ENCODE measurements at places on chromosomes 3 and 15.

- DNase-seq, result no peak
Measured at GRCh38 chr15:60797444-60798040, 318.6 kb upstream of the ICE2 start.

DNA sequence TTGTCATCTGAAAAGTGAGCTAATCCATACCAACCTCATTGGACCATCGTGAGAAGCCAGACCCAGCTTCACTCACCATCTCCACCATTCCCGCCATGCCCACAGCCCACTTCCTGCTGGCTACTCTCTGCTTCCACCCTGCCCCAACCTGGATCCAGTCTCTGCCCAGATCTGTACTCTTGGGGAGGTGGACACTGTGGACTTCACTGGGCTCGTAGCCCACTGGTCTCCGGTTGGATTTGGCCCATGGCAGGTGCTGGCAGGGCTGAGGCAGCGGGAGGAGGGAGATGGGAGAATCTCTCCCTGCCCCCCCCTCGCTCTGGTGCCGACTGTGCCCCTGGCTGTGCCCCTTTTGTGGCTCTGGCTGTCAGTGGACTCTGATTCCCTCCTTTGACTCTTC, 193.8 kb downstream of the ABHD5 start:
- DNase-seq, result no peak

DNA sequence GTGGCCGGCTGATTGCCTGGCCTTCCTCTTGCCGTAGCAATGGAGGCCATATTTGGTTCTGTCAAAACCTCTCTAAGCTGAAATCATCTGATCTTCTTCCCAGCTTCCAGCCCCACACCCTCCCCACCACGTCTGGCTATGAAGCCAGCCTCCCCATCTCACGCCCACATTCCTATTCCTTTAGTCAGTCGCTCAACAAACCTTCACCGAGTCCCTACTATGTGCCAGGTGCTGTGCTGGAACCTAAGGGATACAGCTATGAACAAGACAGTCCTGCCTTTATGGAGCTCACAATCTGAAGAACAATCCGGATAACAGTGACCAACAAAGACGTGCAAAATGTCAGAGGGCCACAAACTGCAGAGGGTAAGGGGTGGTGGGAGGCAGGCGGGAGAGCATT, 31.9 kb upstream of the SMAD6 start:
- DNase-seq, result no peak

GRCh38 chr3:197959891-197960693, at the start of gene LMLN:
Gene LMLN, plus strand, starts transcription at chr3:197960217. Its CDS starts 29 bp downstream, at chr3:197960246.
- DNase-seq, result peak; percentile 74

GRCh38 chr3:114732353-114732752, 414.7 kb downstream of the ZBTB20 start:
- DNase-seq, result no peak

DNA sequence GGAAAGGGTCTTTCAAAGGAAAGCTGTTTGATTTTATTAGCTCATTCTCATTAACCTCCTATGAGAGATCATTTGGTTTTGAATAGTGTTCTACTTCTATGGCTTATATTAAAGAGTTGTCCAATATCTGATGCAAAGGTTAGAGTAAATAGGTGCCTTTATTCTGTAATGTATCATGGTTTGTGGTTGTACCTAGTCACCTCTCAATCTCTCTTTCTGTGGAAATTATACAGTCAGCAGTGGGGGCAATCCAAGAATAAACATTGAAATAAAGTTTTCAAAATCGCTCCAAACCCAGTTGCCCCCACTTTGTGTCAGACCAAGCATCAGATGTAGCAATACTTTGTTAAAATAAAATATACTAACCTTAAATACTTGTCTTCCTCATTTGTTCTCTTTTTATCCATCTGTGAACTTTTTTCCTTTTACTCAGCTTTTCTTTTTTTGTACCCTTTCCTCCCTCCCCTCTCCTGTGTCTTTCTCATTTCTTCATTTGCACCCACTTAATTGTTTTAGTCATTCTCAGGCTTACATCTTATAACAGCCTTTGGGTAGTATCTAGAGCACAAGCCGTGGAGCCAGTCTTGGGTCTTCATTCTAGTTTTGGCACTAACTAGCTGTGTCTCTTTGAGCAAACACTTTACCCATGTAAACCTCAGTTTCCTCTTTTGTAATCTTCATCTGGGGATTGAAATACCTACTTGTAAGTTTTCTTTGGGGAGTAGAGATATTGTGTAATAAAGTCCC, 16.7 kb downstream of the CMSS1 start:
- DNase-seq, result no peak

GRCh38 chr3:44886561-44886960, 12.2 kb downstream of the TGM4 start:
- DNase-seq, result no peak

DNA sequence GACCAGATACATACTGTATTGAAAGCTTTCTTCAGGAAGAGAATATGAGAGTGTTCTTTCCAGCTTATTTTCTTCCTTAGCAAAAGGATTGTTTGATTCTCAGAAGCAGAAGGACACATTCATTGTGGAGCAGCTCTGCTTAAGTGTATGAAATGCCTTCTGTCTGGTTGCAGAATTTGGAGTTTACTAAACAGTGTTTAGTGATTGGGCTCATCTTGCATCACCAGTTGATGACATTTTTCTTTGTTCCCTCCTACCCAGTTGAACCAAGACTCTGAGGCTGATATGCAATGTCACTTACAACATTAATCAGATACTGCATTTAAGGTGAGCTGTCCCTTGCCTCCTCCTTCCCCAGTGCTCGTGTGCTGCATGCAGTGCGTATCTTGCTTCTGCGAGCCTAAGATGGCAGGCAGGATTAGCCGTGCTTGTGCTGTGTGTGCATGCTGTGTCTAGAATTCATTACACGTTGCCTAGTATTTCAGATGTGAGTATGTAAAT, 18.4 kb downstream of the ZBTB38 start:
- DNase-seq, result no peak

DNA sequence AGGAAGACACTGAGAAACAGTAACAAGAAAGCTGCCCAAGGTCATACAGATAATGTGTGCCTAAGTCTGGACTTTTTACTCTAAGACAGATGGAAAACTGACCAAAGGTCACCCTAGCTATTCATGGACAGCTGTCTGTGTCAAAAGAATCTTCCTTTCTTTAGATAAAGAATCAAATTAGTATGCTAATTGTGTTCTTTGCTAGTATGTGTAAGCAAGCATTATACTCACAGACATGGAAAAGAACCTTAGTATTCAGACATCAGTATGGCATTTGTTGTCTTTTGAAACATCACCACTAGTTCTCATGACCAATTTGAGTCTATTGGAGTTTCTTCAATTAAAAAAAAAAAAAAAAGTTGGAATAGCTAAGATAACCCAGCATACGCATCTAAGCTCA, 91.8 kb upstream of the SOX2 start:
- DNase-seq, result no peak

- DNase-seq, result no peak
Measured at GRCh38 chr15:39286706-39287105, 294.2 kb upstream of the THBS1 start.

DNA sequence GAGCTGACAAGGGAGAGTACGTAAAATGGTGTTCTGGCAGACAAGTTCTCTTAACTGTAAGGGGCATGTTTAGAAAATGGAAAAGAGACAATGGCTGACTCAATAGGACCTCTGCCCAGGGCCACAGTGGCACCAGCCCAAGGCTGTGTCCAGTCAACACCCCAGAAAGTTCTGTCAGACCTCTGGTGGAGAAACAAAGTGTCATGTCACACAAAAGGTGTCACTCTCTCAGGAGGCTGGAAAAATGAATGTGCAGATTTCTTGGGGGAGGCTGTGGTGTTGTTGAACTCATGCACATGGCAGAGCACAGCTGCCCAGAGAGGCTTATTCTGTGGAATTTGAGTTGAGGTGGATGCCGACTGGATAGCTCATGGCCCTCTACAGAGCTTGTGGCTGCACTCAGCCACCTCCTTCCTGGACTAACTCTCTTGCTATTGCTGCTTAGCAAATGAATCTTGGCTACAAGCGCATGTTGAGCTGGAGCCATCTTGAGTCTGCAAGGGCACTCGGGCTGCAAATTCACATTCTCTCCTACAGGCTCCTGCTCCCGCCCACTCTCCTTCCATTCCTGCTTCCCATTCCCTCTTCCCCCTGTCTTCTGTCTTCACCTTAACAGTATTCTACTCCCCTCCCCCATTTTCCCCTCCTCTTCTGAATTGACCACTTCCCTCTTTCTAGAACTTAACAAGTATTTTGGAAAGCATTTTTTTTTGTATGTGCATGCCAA, 55.8 kb upstream of the SLC7A14 start:
- no peak for DNase-seq

GRCh38 chr15:44710236-44711095, 657 bp downstream of the PATL2 start:
- no peak for DNase-seq

DNA sequence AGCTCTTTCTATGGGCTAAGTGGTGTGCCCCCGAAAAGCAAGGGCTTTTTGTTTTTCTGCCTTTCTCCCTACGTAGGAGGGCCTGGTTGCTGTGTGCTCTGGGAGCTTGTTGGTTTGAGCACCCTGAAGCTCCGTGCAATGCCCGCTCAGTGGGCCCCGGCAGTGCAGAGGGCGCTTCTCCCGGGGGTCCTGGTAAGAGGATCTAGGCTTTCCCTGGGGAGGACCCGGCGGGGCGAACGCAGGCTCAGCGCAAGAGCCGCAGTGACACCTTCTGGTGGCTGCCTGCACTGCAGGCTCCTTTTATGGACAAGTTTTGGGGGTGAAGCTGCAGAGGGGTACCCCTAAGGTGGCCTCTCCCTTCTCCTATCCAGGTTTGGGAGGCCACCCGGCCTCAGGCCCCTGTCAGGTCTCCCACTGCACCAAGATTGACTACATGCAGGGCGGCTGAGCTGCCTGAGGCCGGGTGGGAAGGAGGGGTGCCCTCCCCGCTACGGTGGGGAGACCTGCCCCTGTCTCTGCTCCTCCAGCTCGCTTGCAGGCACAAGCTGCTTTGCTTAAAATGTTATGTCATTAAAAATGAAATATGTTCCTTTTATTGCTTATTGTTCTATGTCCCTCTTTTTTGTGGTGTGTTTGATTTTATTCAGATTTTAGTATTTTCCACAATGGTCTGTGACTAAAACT, 387.9 kb downstream of the GABRG3 start:
- DNase-seq, result peak; percentile 15

DNA sequence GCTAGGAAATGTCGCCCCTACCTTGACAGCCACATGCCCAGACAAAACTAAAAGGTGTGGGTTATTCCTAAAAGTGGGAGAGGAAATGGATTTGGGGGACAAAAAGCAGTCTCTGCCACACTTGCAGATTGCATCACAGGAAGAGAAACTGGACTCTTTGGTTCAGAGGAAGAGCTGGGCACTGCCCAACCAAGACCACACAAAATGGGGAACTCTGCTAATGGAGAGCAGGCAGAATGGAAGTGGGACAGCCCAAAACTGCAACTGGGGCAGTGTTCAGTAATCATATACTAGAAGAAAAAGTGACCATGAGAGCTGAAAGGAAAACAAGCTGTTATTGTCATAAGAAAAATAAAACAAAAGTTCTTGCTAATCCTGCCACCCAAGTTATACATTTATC, 138.9 kb upstream of the FRMD4B start:
- no peak for DNase-seq

DNA sequence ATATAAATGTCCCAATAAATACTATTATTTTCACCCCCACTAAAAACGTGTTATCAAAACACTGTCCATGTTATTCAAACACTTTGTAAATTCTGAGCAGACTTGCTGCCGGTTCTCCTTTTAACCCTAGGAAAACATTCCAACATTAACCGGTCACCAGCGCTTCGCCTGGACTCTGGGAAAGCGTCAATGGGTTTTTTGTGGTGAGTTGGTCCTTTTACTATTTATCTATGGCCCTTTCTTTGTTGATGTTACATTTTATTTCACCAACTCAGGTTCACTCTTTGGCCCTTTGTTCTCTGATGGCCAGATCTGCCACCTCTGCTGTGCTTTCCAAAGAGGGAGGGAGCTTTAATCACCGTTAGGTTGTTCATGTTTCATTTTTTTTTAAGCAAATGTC, 4.1 kb upstream of the EOMES start:
- no peak for DNase-seq

GRCh38 chr3:67655364-67656121, 1.1 kb upstream of the SUCLG2 start:
- DNase-seq, result no peak

GRCh38 chr3:129002573-129003569, 1.8 kb downstream of the EFCC1 start:
- DNase-seq, result no peak

DNA sequence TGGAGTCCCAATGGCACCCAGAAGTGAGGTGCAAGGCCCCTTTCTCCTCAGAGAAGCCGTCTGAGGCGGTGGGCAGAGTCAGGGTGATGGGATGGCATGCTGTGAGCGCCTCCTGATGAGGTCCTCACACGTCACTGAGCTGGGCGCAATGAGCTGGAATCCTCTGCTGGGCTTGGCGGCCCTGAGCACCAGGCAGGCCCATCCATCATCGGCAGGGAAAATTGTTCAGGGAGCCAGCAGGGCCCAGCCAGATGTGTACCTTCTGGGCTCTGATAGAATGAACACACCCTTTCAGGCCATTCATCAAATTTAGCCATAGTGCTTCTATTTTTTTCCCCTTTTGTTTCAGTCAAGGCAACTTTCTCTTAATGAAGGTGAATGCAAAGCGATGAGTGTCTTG, 43.7 kb downstream of the FAM3D start:
- DNase-seq, result no peak

GRCh38 chr3:126274735-126275619, 82.2 kb downstream of the KLF15 start:
- DNase-seq, result no peak

DNA sequence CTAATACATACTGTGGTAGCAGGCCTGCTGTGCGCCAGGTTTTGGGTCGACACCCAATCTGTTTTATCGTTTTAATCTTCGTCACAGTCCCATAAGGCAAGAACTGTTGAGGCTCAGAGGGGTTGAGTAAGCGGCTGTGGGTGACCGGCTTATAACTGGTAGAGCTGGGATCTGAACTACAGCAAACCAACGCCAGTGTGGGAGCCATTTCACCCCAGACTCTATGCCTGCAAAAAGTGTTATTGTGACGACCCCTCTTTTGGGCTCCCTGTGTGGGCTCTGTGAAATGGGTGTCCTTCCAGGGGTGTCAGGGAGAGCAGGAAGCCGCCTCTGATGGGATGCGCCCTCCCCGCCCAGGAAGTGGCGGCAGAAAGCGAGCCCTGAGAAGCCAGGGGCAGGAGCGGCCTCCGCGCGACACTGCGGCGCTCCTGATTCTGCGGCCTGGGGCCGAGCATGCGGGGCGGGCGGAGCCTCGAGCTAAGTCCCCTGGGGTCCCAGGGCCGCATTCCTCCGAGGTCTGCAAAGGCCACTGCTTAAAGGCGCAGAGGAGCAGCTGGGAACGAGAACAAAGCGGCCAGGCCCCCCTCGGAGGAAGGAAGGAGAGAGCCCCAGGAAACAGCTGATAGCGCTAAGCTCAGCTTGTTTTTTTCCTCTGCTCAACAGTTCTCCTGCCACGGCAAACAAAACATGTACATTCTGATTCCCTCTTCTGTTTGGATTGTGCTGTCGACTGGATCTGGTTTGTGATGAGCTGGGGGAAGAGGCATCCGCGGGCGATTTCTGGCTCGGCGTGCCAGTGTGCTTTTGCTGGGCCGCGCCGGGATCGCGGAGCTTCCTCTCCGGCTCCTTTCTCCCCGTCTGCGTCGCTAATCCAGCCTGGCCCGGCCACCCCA, 33.9 kb downstream of the GRK7 start:
- peak; percentile 77 for DNase-seq
